ENCODE measurements at places on chromosomes 16 and 17.

DNA sequence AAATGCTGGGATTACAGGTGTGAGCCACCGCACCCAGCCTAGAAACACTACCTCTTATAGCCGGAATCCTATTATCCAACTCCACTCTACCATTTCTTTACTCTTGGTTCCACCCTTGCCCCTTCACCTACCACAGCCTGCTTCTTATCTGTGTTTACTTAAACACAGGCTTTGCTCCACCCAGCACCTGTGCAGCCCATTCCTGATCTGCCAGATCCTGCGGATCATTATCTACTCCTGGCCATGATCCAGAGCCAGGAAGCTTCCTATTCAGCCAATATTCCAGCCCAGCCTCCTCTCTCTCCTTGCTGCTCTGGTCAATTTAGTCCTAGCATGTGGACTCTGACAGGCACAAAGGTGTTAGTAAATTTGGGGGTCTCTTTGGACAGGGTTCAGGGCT is 98.8 kb upstream of the MED13 start:
- no peak for DNase-seq

DNA sequence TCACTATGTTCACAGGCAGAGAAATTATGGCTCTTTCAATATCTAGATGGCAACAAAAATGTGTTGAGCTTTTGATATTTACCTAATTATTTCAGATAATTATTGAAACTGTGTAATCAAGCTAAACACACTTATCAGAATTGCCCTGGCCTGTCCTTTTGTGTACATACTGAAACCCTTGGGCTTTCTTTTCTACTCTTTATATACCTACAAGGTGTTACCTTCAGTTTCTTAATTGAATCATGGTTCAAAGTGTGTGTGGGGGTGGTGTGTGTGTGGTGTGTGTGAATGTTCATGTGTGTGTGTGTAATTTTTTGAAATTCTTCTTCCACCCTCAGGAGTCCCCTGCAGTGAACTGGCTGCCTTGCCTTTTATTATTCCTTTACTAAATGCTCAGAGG is 506.8 kb upstream of the SOX9 start:
- no peak for DNase-seq

DNA sequence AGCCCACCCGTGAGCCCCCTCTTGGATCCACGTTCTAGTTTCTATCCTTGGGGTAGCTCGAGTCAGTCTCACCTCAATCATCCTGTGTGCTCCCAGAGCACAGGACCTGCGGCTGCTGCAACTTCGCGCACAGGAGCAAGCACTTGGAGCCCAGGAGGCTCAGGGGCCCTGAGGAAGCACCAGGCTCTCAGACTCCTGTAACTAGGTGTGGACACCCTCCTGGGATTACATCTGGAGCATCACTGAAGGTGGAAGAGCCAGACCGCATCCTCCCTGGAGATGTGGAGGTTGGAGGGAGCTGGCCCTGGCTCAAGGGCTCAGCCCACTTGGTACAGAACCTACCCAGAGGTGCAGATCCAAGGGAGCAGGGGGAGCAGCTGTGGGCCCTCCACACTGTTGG is 2.7 kb downstream of the HBQ1 start:
- DNase-seq, result no peak

DNA sequence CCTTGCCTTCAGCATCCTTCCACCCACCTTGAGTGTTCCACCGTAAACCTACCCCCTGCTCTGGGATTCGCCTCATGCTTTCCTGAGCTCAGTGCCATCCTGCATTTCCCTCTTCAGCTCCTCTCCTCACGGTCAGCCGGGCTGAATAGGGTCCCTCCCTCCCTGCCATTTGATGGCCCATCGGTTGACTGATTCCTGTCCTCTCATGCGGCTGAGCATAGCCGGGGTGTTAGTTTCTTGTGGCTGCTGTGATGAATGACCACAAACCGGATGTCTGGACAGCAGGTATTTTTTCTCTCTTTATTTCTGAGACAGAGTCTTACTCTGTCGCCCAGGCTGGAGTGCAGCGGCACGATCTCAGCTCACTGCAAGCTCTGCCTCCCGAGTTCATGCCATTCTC is 44.1 kb upstream of the MGAT5B start:
- DNase-seq, result no peak

GRCh38 chr17:49554694-49555494 is 20.8 kb upstream of the NXPH3 start:
- DNase-seq, result no peak

DNA sequence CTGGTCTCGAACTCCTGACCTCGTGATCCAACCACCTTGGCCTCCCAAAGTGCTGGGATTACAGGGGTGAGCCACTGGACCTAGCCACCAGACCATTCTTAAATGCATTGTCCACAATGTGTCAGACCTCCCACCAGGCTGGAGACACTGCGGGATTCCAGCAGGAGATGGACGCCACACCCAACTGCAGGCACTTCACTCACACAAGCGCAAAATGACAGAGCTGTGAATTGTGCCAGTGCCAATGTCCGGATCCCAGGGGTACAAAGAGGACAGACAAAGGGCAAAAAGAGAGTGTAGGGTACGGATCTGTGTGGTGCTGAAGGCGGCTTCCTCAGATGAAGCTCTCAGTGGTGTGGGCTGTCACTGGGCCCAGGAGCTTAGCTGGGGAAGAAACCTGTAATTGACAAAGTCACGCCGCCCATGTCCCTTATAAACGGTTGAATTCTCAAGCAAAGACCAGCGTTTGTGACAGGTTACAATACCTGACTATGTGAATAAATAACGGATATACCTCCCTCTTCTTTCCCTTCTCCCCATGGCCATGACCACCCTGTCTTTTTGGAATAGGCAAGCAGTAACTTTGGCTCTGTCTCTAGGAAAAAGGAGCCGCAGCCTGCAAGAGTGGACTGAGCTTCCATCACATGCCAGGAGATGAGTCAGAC is 40.0 kb downstream of the HS3ST3A1 start:
- no peak for DNase-seq

DNA sequence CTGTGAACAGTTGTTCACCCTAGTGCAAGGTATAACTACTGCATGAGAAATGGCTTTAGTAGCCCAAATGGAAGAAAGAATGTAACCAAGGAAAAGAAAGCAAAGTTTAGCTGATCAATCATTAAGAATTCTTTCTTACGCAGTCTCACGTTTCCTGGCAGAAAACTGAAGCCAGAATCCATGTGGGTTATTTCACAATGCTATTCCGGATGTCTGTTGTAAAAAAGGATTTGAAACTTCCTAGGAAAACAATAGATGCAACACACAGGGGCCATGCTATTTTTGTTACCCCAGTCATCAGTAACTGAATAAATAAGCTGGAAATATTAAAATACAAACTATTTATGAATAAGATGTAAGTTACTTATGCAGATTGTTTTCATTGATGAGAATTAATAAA is 802.5 kb downstream of the CDH8 start:
- DNase-seq, result no peak

DNA sequence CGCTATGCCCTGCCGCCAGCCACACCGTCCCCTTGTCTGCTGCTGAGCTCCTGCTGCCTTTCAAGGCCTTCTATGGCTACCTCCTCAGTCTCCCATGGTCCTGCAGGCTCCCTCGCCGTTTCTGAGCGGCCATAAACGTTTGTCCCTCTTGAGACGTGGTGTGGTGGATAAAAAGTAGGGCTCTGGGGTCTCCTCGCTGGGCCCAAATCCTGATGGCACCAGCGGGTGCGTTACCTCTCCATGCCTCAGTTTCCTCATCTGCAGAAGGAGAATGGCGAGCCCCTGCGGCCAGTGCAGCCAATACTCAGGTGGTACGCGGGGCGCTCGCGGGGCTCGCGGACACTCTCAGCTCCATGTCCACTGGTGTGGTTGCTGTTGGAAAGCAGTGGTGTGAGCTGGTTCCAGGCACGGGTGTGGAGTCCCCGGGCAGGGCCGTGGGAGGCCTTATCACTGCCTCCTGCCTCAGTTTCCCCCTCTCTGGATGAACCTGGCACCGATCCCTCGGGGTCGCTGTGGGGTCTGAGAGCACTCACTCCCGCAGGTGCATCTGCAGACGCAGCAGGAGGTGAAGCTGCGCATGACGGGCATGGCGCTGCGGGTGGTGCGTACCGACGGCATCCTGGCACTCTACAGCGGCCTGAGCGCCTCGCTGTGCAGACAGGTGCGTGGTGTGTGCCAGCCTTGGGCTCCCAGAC is 2.5 kb downstream of the SLC25A10 start:
- no peak for DNase-seq

DNA sequence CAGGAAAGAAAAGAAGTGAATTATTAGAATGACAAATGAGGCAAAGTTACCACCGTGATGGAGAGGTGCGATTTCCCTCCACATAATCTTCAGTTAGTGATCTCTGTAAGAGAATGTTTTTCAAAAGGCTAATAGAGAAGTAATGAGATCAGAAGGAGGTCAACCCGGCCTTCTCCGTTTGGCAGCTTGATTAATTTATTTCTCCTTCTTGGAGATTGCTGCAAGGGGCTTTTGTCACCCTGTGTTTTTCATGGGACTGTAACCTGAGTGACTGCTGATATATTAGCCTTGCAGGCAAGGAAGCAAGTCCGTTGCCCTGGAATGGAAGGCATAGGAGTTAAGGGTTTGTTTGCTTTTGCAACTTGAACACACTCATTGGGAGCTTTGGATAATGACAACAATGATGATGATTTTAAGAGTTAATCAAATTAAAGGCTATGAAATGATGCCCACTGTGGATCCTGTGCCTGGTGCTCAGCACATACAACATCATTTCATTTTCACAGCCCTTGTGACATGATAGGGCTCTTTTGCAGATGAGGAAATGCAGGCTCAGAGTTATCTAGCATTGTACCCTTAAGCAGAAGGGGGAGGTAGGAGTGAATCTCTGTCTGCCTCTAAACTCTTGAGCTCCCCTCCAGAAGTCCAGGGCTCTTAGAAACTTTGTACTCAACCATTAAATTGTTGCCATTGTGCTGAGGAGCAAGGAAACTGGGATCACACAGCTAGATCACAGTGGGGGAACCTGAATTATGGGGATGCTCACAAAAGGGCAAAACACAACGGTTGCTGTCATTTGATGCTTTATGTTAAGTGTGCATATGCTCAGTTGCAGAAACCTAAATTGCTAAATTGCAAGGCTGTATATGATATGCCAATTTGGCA is 226.3 kb downstream of the WWOX start:
- DNase-seq, result no peak

- no peak for DNase-seq
These were observed 3.0 kb downstream of the C16orf54 start for GRCh38 chr16:29742683-29743275.

DNA sequence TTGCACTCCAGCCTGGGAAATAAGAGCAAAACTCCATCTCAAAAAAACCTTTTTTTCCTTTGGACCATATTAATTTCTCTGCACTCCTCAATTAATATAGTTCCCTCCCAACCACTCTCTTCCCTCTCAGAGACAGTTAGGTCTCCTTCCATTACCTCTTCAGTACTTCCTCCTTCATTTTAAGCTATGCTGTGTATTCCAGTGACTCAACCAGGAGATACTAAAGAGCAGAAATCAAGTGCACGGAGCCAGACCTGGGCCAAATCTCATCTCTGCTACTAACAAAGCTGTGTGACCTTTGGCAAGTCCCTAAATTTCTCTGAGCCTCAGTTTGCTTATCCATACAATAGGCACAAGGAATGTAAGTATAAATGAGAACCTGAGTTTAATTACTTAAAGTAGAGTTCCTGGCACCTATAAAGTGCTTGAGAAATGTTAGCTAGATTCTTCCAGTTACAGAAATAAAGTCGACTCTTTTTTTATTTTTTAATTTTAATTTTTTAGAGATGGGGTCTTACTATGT is 8.5 kb downstream of the PECAM1 start:
- DNase-seq, result no peak

DNA sequence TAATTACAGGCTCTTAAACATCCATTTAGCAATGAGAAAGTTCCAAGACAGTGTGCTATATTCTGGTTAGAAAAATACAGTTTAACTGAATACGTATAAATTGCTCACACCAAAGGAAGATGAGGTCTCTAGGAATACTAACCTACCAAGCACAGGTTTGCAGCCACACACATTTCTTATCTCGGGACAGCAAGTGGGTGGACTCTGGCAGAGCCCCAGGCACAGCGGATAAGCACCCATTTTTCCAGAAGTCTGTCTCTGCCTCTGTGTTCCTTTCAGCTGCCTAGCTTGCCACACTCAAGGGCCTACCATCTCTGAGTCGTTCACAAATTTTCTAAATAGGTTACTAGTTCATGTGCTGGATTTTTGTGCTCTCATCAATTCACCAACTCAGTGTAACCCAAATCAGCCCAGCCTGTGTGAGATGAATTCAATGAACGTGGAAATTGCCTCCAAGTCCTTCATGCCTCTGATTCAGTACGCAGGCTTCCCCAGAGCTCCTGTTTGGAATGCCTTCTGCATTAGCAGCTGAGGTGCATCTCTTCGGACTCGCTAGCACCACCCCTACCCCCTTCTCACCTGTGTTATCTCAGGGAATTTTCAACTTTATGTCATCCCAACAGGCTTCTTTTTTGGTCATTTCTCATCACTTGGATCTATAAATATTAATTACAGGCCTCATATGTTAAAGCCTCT is 581.0 kb upstream of the CDH11 start:
- no peak for DNase-seq

GRCh38 chr17:71850812-71851211 is 270.0 kb upstream of the SOX9 start:
- DNase-seq, result no peak

DNA sequence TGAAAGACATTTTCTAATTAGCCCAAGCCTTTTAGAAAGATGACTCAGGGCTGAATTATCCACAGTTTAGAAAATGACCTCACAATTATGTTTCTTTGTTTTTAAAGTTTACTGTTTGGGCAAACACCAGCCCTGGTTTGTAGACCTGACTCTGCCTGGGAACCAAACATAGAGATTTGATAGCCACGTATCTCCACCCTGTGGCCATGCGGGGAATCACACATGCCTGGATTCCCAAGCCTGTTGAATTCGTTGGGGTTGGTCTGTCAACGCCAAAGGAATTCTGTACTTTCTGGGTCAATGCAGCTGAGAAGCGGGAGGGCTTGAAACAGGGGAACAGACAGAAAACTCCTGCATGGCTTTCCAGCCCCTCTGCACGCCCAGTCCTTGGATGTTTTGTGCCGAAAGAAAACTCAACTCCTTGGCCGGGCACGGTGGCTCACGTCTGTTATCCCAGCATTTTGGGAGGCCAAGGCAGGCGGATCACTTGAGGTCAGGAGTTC is 26.9 kb downstream of the CD300A start:
- no peak for DNase-seq

Measured in stimulated activated CD8-positive, alpha-beta memory T cell treated with anti-CD3 and anti-CD28 coated beads, Interleukin-12 subunit alpha, Interleukin-12 subunit beta, amount 100 ng/mL, for 4 hours (primary cell).